ENCODE measurements at places on chromosomes 12 and 14. TPM values are rescaled to one million over a fixed set of nuclear protein-coding genes. Genes with fewer than 3 reads are reported as not detected.

The DYNC1H1 gene
- 375 TPM for total RNA-seq

The SEC23A gene
- total RNA-seq = 68.2 TPM

The CLEC1A gene
- 6.1 TPM for total RNA-seq

The ARG2 gene
- 42.2 TPM for total RNA-seq

The CMTM5 gene
- total RNA-seq = 3.7 TPM

The DBX2 gene
- total RNA-seq = 0.12 TPM

The GLT1D1 gene
- 1.8 TPM for total RNA-seq

The DNAH10 gene
- total RNA-seq = 1.3 TPM

The OASL gene
- total RNA-seq = 0.70 TPM

All from metanephros (tissue), 2 donors.